Lower lobe of right lung (tissue), 2 donors: ENCODE measurements at places on chromosomes 7 and 10.

GRCh38 chr10:10489805-10490571, 527.7 kb upstream of the CELF2 start:
- DNase-seq = no peak
- H3K4me1 ChIP-seq = no peaks in the 10 kb centered on the region
- no peaks in the 10 kb centered on the region for H3K27me3 ChIP-seq
- no peaks in the 10 kb centered on the region for H3K36me3 ChIP-seq
- no peak overlapping the region for H3K27ac ChIP-seq

DNA sequence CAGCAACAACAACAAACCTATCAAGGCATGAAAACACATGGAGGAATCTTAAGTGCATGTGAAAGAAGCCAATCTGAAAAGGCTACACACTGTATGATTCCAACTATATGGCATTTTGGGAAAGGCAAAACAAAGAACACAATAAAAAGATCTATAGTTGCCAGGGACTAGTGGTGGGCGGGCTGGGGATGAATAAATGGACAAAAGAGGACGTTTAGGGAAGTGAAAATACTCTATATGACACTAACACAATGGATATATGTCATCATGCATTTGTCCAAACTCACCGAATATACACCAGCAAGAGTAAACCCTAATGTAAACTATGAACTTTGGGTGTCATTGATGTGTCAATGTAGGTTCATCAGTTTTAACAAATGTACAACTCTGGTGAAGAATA, 89.1 kb downstream of the SEMA3E start:
- no peaks in the 10 kb centered on the region for H3K27me3 ChIP-seq
- H3K4me3 ChIP-seq = no peak overlapping the region
- no peaks in the 10 kb centered on the region for H3K36me3 ChIP-seq
- H3K27ac ChIP-seq = no peak overlapping the region
- no peak for DNase-seq
- H3K4me1 ChIP-seq = no peaks in the 10 kb centered on the region

DNA sequence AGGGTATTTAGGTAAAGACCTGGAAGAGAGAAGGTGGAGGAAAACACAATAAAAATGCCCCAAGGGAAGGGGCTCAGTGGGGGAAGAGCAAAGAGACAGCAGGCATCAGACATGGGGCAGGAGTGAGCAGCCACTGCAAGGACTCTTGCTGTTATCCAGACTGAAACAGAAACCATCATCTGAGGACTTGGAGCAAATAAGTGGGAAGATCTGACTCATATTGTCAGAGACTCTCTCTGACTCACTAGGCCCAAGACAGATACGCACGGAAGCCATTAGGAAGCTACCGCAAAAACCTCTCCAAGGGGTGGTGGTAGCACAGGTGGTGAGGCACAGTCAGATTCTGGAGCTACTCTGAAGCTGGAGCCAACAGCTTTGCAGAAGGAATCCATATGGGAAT, 110.7 kb downstream of the RNF32 start:
- no peaks in the 10 kb centered on the region for H3K4me1 ChIP-seq
- no peak overlapping the region for H3K27ac ChIP-seq
- H3K4me3 ChIP-seq = no peak overlapping the region
- H3K27me3 ChIP-seq = no peaks in the 10 kb centered on the region

GRCh38 chr10:124632064-124632531, 112.1 kb downstream of the FAM53B start:
- no peaks in the 10 kb centered on the region for H3K36me3 ChIP-seq
- peak; percentile 89 for DNase-seq
- H3K27ac ChIP-seq = peak overlapping the region; percentile 80
- no peaks in the 10 kb centered on the region for H3K27me3 ChIP-seq

- no peak overlapping the region for H3K4me3 ChIP-seq
- H3K27me3 ChIP-seq = no peaks in the 10 kb centered on the region
- no peak overlapping the region for H3K27ac ChIP-seq
- peaks cover 5% of the 10 kb centered on the region for H3K4me1 ChIP-seq
- peaks cover 95% of the 10 kb centered on the region for H3K36me3 ChIP-seq
These were observed 283.3 kb downstream of the TNS3 start for GRCh38 chr7:47298636-47299035.

DNA sequence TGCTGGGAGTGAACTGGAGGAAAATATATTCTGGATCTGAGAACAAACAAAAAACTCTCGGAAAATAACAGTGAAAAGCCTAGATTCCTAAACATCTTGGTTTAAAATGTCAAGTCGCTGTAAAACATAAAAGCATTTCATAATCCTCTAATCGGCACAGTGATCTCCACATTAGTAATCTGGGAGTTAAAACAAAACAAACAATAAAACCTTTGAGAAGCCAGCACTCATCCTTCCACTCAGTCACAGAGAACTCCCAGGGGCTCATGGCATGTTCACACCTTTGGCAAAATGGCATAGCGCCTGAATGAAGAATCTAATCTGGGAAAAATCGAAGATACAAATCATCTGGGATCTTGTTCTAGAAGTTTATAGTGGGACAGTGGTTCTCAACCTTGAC, 24.1 kb upstream of the HPS1 start:
- no peak overlapping the region for H3K4me3 ChIP-seq
- no peak for DNase-seq
- no peaks in the 10 kb centered on the region for H3K36me3 ChIP-seq
- H3K27ac ChIP-seq = no peak overlapping the region
- H3K4me1 ChIP-seq = peaks cover 5% of the 10 kb centered on the region

DNA sequence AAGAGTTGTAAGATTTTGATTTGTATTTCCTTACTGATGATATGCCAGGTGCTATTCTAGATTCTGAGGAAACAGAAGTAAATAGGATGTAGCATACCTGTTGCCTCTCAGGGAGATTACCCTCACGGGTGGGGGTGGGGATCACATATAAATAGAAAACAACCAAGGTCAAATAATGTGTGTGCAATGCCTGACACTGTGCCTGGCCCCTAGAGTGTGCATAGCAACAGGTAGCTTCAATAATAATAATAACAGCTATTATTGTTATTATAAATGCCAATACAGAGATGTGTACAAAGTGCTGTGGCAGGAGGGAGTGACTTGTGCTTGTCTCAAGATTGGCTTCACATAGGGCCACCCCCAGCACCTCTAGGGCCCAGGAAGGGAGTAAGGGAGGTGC, 24.0 kb downstream of the CNNM1 start:
- H3K27ac ChIP-seq = no peak overlapping the region
- DNase-seq = no peak
- no peak overlapping the region for H3K4me3 ChIP-seq
- H3K27me3 ChIP-seq = no peaks in the 10 kb centered on the region
- no peaks in the 10 kb centered on the region for H3K4me1 ChIP-seq

- no peaks in the 10 kb centered on the region for H3K4me1 ChIP-seq
- no peak overlapping the region for H3K27ac ChIP-seq
- no peaks in the 10 kb centered on the region for H3K27me3 ChIP-seq
These were observed 542.0 kb downstream of the CNTNAP2 start for GRCh38 chr7:146658604-146659003.

DNA sequence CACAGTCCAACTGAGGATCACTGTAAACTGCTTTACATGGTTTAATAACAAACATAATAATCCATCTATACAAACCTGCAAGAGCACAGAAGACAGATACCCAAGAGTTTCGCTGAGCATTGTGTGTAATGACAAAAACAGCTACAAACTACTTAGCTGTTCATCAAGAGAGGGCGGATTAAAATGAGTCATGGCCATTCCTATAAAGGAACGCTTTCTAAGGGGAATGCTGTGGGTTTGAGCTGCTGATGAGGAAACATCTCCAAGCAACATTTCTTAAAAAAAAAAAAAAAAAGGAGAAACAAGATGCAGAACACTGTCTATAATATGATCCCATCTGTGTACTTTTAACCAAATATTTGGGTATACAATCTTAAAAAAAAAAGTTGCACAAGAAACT, 33.8 kb downstream of the VOPP1 start:
- H3K27me3 ChIP-seq = no peaks in the 10 kb centered on the region
- peaks cover 56% of the 10 kb centered on the region for H3K4me1 ChIP-seq
- H3K4me3 ChIP-seq = no peak overlapping the region
- no peaks in the 10 kb centered on the region for H3K36me3 ChIP-seq
- no peak overlapping the region for H3K27ac ChIP-seq

GRCh38 chr7:117119192-117119924, 166.1 kb downstream of the ST7 start:
- DNase-seq = peak; percentile 69
- no peak overlapping the region for H3K27ac ChIP-seq
- H3K36me3 ChIP-seq = peaks cover 6% of the 10 kb centered on the region
- H3K4me1 ChIP-seq = peaks cover 7% of the 10 kb centered on the region

DNA sequence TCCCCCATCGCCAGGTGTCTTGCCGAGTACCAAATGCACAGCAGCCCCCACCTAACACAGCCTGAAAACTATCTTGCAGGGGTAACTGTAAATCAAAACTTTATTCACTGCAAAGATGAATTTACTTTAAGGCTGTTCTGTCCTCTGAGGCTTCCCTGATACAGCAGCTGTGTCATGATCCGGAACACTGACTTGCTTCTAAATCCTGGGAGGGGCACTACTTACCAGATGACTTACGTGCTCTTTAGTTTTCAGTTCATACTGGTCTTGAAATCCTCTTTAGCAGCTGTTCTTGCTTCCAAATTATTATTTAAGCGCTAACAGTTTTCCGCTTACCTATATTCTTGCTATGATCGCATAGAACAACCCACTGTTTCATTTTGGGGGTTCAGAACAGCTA, 4.9 kb downstream of the DYNC1I1 start:
- peaks cover 9% of the 10 kb centered on the region for H3K4me1 ChIP-seq
- no peaks in the 10 kb centered on the region for H3K36me3 ChIP-seq
- no peak overlapping the region for H3K4me3 ChIP-seq
- no peak for DNase-seq

DNA sequence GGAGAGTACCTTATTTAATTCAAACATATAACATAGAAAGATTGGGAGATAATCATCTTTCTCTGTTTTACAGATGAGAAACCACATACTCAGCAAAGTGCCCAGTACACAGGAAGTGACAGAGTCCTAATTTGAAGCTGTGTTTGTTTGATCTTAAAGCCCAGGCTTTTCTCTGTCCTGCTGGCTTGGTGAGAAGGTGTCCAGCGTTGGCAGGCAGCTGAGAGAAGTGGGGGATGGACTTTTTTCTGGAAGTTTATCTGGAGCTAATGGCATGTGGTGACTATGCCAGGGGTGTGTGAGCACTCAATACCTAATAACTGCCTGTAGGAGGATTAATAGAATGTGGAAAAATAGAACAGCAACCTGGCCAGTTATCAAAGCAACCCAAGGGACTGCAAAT, 60.8 kb downstream of the NPSR1 start:
- H3K36me3 ChIP-seq = no peaks in the 10 kb centered on the region
- H3K4me1 ChIP-seq = no peaks in the 10 kb centered on the region
- H3K27ac ChIP-seq = no peak overlapping the region
- no peak for DNase-seq

GRCh38 chr7:70005891-70006260, 407.6 kb downstream of the AUTS2 start:
- no peak overlapping the region for H3K4me3 ChIP-seq
- no peaks in the 10 kb centered on the region for H3K36me3 ChIP-seq
- H3K27me3 ChIP-seq = no peaks in the 10 kb centered on the region
- DNase-seq = no peak
- no peaks in the 10 kb centered on the region for H3K4me1 ChIP-seq

DNA sequence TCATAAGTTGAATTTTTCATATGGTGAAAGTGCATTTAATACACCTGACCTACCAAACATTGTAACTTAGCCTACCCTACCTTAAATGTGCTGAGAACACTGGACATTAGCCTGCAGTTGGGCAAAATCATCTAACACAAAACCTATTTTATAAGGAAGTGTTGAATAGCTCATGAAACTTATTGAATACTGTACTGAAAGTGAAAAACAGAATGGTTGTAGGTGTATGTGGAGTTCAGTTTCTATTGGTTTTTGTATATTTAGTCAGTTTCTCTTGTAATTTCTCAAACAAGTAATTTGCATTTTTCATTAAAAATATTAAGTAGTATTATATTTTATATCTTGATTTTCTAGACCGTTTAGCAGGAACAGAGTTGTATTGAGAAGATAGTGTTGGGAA, 15.3 kb downstream of the CCDC7 start:
- H3K27me3 ChIP-seq = no peaks in the 10 kb centered on the region
- peaks cover 12% of the 10 kb centered on the region for H3K36me3 ChIP-seq
- no peak overlapping the region for H3K27ac ChIP-seq
- no peak overlapping the region for H3K4me3 ChIP-seq
- no peak for DNase-seq

DNA sequence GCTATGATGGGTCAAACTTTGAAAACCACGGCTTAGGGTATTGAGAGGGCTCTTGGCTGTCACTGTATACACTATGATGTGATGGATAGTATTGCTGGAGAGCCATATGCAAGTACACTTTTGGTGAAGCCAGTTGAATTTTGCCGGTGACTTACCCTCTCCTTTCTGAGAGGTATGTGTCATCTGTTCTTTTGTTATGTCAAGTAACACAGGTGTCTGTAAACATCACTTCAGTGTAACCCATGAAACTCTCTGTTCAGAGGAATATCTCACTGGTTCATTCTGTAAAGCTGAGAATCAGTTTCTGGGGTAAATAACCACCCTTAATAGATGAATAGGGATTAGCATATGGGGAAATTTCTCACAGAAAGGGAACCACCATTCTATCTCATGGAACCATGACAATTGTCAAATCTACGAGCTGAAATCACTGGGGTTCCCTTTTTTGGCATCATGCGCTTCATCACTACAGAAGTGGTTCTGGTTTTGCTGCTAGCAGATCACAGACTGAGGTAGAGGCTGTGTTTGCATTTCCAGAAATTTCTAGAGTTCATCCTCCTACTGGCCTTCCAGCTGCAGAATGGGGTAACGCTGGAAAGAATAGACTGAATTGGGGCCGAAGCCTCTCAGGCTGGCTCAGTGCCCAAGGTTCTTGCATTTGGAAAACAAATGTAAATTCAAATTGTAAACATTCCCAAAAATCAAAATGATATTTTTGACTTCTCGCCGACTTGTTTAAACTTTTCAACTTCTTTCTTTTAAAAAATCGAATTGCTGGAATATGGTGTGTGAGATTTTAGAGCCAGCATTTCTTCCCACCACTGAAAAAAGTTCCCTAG, 83.3 kb upstream of the CREB5 start:
- no peaks in the 10 kb centered on the region for H3K4me1 ChIP-seq
- no peak overlapping the region for H3K4me3 ChIP-seq
- no peak overlapping the region for H3K27ac ChIP-seq
- DNase-seq = no peak

DNA sequence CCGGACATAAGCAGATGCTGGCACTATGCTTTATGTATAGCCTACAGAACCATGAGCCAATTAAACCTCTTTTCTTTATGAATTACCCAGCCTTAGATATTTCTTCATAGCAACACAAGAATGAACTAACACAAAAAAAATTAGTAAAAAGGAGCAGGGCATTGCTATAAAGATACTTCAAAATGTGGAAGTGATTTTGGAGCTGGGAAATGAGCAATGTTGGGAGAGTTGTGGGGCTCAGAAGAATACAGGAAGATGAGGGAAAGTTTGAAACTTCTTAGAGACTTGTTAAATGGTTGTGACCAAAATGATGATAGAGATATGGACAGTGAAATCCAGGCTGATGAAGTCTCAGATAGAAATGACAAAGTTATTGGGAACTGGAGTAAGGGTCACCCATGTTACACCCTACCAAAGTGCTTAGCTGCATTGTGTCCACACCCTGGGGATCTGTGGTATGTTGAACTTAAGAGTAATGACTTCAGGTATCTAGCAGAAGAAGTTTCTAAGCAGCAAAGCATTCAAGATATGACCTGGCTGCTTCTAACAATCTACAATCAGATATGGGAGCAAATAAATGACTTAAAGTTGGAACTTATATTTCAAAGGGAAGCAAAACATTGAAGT, 24.2 kb downstream of the PNLIPRP3 start:
- H3K36me3 ChIP-seq = no peaks in the 10 kb centered on the region
- no peak overlapping the region for H3K27ac ChIP-seq
- H3K27me3 ChIP-seq = no peaks in the 10 kb centered on the region
- DNase-seq = no peak
- no peak overlapping the region for H3K4me3 ChIP-seq
